Erythroblast (primary cell): ENCODE measurements at places on chromosomes 3 and 15.

GRCh38 chr15:71060983-71061382 lies 54.3 kb upstream of the THSD4 start:
- no peak for DNase-seq

- DNase-seq: no peak
Measured at GRCh38 chr3:70737666-70738290, 425.3 kb upstream of the MDFIC2 start.

DNA sequence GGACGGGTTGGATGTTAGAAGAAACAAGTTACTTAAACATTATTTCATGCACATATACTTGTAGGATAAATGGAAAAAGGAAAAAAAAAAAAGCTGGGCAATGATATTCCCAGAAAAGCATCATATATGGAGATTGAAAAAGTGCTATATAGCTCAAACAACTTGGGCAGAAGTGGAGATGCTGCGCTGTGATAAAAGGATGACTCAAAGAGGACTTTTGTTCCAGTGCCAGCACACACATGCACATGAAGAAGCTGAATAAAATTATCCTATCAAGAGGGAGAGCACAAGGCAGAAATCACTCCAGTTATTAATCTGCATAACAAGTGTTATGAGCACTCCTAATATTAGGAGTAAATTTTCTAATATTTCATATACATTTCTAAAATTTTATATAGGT lies 30.9 kb downstream of the FRMD4B start:
- no peak for DNase-seq

DNA sequence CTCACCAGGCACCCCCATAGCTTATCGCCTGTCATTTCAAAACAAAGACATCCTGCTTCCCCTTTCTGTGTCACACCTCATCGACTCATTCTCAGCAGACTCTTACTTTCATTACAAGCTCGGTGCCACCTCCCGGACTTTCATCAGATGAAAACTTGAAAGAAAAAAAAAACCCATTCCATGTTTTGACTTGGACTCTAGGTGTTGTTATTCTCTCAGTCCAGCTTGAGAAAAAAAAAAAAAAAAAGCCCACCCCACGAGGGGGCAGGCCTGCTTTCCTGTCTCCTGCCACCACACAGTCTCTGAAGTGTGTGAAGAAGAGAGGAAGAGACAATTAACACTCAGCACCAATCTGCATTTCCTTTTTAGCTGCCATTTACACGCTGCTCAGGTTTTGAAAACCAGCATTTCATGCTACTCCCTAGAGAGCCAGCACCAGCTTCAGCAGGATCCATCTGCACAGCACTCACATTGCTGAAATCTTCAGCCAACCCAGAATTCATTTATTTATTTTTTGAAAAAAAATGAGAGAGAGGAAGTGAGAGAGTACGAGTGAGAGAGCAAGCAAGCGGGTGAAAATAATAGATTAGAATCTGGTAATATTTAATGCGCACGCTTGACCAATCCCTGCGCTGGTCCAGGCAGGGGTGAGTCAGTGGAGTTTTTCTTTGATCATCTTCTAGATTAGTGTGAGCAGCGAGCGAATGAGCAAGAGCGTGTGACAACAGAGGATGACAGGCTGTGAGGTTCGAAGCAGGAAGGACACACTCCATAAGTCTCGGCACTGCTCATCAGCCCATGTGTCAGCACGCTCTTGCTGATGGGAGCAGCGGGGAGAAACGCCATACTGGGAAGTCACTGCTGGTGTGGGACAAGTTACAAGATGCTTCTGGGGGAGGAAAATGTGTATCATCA lies 23.5 kb downstream of the ZNF80 start:
- no peak for DNase-seq

- DNase-seq: no peak
Measured at GRCh38 chr3:30141927-30142326, 464.5 kb upstream of the TGFBR2 start.

DNA sequence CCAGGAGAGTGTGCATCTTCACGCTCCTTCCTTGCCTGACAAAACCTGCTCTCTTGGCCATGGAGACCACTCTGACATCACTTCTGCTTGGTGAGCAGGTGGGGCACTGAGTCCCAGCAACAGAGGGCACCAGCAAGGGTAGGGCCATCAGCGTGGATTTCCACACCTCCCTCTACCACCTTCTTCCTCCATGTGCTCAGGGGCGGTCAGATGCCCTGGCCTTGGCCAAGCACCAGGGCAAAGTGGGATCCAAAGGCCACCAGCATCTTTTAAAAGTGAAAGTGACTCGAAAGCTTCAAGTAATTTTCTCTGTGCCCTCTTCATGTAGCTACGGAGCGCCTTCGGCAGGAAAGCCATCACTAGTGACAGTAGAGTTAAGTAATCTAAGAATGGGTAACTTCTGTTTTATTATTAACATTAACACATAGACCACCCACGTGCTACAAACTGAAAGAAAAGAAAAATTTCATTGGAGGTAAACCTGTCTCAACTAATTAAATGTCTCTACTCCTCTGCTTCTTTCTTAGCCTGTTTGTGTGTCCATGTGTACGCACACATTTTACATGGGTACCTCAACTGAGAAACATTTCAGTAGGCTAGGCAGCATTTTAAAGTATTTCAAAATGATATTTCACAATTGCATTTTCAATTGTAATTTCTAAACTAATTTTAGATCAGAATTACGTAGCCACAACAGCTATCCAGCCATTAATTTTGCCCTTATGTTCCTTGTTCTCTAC lies 57.9 kb downstream of the CHSY1 start:
- no peak for DNase-seq

DNA sequence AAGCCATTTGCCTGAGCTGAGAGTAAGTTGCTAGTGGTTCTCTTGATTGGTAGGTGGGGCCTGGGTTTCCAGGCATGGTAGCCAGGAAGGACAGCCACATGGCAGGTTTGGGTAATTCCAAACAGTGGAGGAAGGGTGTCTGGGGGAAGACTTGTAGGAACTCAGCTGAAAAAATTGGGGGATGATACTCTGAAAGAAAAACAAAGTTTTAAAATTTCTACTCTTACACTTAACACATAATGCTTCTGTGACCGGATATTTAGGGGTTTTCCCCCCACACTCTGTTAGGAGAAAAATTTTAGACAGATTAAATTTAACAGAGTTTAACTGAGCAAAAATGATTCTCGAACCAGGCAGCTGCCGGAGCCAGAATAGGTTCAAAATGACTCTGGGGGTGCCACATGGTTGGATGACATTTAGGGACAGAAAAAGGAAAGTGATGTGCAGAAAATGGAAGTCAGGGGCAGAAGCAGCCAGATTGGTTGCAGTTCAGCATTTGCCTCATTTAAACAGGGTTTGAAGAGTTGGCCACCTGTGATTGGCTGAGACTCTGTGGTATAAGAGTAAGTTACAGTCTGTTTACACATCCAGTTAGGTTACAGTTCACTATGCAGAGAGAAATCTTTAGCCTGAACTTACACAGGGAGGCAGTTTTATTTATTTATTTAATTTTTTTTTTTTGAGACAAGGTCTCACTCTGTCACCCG lies 8.1 kb downstream of the B2M start:
- no peak for DNase-seq

- no peak for DNase-seq
Measured at GRCh38 chr15:67175643-67176071, 78.8 kb downstream of the AAGAB start.

- DNase-seq: no peak
Measured at GRCh38 chr3:11601446-11602238, 42.1 kb downstream of the VGLL4 start.

- no peak for DNase-seq
Measured at GRCh38 chr3:65558826-65559225, 479.9 kb downstream of the MAGI1 start.

DNA sequence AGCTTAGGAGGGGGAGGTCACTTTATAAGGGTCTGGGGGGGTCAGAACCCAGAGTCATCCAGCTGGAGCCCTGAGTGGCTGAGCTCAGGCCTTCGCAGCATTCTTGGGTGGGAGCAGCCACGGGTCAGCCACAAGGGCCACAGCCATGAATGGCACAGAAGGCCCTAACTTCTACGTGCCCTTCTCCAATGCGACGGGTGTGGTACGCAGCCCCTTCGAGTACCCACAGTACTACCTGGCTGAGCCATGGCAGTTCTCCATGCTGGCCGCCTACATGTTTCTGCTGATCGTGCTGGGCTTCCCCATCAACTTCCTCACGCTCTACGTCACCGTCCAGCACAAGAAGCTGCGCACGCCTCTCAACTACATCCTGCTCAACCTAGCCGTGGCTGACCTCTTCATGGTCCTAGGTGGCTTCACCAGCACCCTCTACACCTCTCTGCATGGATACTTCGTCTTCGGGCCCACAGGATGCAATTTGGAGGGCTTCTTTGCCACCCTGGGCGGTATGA lies at the start of gene RHO:
TSS of gene RHO (plus strand) at position 51 of the 512 bp plus-strand sequence. CDS start at position 146, 95 bp downstream.
- no peak for DNase-seq
